ENCODE measurements at places on chromosomes 1 and 21.
A peak's percentile ranks its signal among the peaks of the same experiment; 100 is the strongest.

DNA sequence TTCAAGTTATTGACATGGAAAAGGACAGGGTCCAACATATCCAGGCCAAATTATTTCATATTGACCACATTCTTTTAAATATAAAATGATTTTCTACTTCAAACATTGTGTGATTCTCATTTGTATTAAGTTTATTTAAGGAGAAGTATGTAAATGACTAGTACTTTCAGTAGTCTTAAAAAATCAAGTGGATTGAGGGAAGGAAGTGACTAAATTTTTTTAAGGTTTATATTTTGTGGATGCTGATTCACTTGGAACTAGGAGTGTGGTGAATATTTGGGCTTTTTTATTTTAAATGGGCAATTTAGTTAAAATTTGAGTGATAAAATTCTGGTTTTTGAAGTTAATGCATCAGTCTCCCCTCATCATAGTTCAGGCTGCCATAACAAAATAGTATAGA, 10.1 kb downstream of the PRRC2C start:
- DNase-seq, result no peak

DNA sequence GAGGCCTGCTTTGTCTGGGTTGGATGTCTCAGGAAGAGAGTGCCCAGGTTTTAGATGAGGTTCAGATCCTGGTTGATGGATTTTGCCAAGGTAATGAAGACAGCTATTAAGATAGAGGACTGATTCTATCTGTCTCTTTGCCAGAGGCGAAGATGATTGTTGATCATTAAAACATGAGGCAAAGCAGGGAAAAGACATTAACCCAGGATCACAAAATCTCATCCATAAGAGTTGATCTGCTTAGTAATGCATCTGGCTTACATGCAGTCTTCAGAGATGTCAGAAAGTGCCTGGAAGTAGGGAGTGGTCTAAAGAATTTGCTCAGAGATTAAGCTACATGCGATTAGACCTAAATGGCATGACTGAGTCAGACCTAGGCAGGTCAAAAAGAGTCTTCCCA, 229.6 kb upstream of the PLD5 start:
- no peak for DNase-seq

GRCh38 chr1:80807981-80808380, 992.8 kb upstream of the ADGRL2 start:
- DNase-seq, result no peak

DNA sequence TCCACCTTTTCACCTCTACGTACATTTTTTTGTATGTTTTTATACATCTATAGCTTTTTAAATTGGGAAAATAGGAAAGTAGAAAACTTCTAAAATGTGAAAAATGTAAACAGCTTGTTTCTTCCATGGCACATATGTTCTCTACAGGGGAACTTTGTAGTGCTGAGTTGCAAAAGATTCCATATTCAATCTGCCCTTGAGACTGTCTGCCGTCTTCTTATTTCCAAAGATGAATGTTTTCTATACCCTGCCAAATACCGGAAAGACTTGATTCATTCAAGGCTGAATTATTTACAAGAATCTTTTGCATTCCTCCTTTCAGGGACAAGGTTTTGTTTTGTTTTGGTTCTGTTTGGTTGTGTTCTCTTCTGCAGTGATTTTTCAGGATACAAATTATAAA, 1334.5 kb upstream of the ADGRL4 start:
- no peak for DNase-seq

DNA sequence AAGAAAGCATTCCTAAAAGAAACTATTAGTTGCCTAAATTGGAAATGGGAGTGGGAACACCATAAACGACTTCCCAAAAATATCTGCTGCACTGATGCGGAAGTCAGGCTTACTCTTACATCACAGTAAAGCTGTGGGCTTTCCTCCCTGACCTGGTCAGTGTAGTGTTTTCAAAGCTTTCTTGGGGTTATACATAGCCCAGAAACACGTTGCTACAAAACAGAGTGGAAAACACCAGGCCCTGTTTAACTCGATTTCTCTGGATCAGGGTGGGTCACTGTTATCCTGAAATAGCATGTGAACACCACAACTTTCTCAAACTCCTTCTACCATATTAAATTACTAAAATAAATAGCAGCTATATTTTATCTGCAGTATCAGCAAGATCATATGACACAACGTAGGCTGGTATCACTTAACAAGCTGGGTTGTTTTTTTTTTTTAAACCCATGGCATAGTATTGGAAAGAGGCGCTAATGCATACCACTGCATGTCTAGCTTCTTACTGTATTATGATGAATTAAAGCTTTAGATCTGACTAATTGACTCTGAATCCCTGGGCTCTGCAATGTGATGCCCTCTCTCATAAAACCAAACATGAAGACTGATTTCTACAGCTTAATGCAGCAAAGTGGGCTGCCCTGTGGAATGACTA, 184.6 kb downstream of the TGFB2 start:
- no peak for DNase-seq

GRCh38 chr1:115275216-115275615, 62.8 kb downstream of the NGF start:
- DNase-seq, result no peak

- no peak for DNase-seq
Observed at GRCh38 chr1:200991097-200991614, 32.4 kb downstream of the KIF21B start.

DNA sequence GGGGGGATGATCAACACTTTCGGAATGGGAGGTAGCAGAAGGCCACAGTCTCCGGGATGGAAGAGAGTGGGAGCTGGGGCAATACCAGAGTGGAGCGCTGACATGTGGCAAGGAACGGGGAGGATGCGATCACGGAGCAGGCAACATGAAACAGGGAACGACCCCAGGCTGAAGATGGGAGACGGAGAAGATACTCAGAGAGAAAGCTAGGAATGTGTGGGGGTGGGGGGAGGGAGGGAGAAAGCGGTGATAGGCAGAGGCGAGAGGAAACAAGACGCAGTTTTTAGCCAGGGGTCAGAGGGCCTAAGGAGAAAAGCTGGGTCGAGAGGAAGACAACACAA, 577 bp downstream of the RAB3GAP2 start:
- peak; percentile 14 for DNase-seq

DNA sequence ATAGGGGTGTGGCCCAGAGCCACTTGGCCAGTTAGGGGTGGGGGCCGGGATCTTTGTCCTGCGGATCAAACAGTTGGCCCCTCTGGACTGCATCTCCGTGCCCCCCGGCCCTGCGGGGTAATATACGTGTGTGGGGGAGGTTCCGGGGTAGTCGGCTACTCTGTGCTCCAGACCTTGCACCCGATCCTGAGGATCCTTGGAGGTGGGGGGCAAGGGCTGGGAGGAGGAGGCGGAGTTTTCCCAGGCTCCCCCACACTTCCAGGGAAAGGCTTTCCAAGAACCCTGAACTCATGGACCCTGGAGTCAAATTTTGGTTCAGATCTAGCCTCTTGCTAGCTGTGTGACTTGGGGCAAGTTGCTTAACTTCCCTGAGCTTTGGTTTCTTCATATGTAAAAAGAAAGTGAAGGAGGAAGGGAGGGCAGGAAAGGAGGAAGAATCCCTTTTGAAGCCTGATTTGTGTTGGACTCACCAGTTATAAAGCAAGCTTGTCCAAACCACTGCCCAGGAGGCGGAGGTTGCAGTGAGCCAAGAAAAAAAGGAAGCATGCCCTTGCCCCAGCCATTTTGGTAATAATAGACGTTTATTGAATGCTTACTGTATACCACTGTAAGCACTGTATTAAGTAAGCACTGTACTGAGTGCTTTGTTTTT, 686 bp downstream of the MIIP start:
- DNase-seq, result no peak

DNA sequence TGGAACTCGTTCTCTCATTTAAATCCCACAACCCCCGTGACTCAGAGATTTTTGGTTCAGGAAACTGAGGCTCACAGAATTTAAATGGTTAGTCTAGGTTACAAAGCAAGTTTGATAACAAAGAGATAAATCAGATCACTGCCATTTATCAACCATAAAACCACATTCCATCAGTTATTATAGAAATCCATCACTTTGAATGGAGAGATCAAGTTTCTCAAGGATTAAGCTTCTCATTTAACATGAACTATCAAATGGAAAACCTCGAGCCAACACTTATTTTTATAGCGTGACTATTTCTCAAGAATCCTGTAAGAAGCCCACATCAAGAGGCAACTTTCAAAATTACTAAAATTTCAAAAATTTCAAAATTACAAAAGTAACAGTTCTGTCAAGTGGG, 11.9 kb downstream of the WLS start:
- no peak for DNase-seq

DNA sequence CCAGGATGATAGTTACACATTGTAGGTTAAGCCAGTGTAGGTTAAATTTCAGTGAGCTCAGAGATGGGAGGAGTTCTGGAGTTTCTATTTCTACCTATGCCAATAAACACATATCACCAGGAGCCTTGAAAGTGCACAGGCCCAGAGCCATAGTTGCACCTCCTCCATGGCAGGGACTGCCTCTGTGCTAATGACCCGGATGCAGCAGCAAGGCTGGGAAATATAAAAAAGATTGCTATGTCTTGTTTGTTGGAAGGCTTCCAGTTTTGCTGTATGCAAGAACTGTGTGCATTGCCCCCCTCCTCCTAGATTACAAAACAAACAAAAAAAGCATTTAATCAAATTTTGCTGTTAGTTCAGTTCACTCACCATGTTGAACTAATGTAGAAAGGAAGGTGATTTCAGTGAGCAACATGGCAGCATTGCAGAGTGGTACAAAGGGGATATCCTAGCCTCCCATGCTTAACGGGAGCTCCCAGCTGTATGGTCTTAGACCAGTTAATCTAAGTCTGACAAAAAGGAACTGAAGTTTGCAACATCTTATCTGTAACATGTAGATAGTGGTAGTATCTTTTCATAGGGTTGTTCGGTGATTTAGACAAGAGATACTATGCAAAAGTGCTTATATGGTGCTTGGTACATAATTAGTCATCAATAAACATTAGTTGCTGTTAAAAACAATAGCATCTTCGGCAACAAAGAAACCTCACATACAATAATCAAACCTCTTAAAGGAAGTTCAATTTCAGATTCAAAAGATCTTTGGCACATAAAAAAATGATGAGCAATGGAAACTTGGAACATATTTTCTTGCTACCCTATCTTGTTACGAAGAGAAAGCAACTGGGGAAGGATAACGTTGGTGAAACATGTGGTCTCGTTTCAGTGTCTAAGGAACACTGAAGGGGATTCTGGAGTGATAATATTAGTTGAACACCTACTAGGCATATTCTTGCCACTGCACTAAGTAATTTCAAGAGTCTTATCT, 309.5 kb downstream of the ASTN1 start:
- no peak for DNase-seq

- DNase-seq, result no peak
Observed at GRCh38 chr1:52672946-52673345, 25.2 kb downstream of the COA7 start.

DNA sequence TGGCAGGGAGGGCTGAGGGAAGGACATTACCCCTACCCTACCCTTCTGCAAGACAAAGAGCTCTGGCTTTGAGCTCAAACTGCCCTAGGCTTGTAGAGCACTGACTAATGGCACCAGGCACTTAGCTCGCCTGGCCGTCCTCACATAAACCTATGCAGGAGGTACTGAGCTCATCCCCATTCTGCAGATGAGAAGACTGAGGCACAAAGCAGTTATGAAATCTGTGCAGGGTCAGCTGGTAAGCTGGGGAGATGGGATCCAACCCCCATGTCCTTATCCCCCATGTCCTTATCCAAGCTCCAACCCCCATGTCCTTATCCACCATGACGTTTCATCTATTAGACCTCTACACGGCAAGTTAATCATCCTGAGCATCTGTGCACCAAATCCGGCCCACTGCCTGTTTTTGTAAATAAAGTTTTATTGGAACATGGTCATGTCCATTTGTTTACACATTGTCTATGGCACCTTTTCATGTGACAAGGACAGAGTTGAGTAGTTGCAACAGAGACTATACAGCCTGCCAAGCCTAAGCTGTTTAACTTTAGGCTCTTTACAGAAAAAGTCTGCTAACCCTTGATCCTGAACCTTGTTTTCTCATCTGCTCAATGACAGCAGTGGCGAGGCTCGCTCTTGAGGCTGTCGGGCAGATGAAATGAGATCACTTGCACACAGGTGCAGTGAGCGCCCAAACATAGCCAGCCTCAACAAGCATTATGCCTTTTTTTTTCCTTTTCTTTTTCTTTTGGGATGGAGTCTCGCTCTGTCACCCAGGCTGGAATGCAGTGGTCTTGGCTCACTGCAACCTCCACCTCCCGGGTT, 86.8 kb downstream of the FBXO2 start:
- DNase-seq, result no peak

GRCh38 chr1:111981871-111982270, 7.6 kb downstream of the KCND3 start:
- DNase-seq, result no peak

DNA sequence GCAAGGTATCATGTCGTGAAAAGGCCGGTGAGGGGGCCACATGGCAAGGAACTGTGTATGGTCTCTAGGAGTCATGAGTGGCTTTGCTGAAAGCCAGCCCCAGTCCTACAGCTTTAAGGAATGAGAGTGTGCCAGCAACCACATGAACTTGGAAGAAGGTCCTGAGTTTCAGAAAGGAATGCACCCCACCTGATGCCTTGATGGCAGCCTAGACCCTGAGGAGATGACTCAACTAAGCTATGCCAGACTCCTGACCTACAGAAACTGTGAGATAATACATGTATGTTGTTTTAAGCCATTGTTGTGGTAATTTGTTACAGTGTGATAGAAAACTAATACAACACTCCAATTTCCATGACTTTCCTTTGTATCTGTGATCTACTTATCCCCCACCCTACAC, 33.5 kb upstream of the AKT3 start:
- no peak for DNase-seq

DNA sequence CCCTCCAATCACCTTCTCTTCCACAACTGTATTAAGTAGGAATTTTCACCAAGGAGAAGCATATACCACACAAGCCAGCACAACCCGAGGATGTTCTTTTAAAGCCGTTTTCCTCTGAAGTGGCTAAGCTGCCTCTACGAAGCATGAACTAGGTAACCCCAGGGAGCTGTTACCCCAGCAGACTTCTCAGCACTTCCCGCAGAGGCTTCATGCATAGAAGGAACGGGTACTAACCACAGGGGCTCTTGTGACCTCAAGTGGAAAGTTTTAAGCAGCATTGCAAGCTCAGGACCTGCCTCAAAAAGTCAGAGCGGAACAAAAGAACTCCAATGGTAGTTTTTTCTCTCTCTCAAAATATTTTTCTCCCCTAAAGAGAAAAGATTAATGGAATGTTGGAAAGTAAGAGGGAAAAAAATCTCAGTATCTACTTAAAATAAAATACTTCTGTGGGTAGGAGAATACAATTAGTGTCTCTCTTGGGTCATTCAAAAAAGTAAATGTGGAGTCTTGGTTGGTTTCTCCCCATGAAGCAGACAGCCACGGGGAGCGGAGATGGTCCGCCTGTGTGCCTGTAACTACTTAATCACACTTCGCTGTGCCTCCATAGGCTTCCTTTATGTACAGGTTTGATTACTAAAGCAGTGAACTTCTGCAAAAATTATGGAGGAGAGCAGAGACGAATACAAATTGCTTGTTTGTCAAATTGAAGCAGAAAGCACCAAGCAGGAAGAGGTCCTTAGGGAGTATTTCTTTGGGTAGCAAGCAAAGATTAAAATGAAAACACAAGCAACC, 40.9 kb downstream of the STX6 start:
- peak; percentile 40 for DNase-seq

All from CD8-positive, alpha-beta T cell (primary cell).